ENCODE measurements at places on chromosomes 11 and 22.

GRCh38 chr11:60934124-60934789 lies 10.0 kb downstream of the TMEM132A start:
- DNase-seq: no peak

- no peak for DNase-seq
Measured at GRCh38 chr22:35197886-35198285, 59.4 kb upstream of the HMGXB4 start.

DNA sequence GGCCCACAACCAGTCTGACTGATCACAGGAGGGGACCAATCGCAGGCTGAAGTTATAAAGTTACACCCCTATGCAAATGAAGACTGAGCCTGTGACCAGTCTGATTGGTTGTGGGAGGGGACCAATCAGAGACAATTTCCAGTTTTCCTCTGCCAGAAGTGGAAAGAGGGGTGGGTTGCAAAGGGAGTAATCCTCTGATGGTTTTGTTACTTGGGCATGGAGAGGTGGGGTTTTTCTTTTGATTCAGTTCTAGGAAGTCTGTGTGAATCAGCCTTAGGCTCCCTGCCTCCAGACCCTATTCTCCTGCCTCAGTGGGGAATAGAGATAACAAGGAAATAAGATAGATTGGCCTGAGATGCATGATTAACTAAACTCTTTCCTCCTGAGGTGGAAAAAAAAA lies 9.9 kb downstream of the OR6M1 start:
- no peak for DNase-seq

- DNase-seq: no peak
Measured at GRCh38 chr11:35167426-35167954, 28.5 kb downstream of the CD44 start.

DNA sequence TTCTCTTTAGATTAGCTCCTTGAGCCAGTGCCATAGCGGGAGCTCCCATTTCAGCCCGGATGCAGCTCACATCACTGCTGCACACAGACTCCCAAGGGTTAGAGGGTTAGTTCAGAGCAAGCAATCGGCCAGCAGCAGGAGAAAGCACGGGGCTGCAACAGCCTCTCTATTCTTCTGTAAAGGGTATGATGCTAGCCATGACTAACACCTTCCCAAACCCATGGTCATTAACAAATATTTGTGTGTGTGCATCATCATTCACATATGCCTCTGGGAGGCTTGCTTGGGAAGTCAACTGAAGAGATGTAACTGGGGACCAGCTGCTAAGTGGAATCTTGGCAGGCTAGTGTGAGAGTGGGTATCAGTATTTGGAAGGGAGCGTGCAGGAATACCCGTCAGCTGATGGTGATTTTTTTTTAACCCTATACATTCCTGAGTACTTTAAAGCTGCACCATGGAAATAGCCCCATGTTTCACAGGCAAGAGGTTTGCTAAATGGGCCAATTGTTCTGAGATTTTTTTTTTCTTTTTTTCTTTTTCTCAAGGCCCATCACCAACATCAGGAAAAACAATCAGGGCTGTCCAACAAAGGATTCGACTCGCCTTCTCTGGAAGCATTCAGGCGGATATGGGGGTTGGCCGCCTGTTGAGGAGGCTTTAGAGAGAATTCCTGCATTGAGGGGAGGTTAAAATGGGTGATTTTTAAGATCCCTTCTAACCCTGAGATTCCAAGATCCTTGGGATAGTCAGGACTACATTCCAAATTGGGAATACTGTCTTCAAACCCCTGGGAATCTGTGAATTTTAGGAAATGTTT lies 33.2 kb upstream of the CCDC89 start:
- no peak for DNase-seq

- no peak for DNase-seq
Measured at GRCh38 chr11:130816546-130817329, 99.5 kb downstream of the SNX19 start.

DNA sequence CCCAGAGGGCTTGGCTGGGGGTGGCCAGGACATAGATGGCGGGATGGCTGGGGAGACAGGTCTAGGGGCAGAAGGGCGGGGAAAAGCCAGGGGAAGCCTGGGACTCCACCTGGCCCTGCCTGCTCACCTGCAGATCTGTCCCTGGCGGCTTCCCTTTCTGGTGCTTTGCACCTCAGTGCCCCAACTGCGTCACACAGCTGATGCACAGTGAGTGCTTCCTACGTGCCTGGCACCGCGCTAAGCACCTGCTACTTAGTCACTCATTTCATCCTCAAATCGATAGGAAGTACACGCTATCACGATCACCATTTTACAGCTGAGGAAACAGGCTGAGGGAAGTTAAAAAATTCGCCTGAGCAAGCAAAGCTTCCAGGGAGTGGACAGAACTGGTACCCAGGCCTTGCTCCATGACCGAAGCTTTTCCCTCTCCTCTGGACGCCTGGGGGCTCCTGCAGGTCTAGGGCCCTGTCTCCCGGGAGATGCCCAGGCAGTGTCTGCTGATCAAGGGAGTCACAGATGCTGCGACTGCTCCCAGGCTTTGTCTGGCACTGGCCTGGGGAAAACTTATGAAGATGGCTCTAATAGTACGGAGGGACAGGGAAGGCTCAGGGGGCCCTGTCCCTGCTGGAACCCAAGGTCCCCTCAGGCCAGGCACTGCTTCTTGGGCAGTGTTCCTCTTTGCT lies 63.0 kb upstream of the TTLL12 start:
- no peak for DNase-seq

GRCh38 chr11:92154110-92154509 lies 70.5 kb upstream of the FAT3 start:
- no peak for DNase-seq

GRCh38 chr11:61281581-61282250 lies 13.4 kb downstream of the VWCE start:
- peak; percentile 36 for DNase-seq
